ENCODE measurements at places on chromosomes 3 and 15. TPM values are rescaled to one million over a fixed set of nuclear protein-coding genes. Genes with fewer than 3 reads are reported as not detected.

The CHRFAM7A gene
- 2.3 TPM for total RNA-seq

The TMF1 gene
- total RNA-seq: 17.9 TPM

The AADACL2 gene
- total RNA-seq: not detected

The SV2B gene
- 0.08 TPM for total RNA-seq

The RTP3 gene
- total RNA-seq: 0.08 TPM

The IL12A gene
- total RNA-seq: 14.2 TPM

The HTR3E gene
- total RNA-seq: not detected

The DCLK3 gene
- not detected for total RNA-seq

The FRMD4B gene
- total RNA-seq: 25.4 TPM

The CCR9 gene
- total RNA-seq: not detected

The MYH15 gene
- total RNA-seq: 2.0 TPM

The ZNF860 gene
- total RNA-seq: 3.6 TPM

The GABRR3 gene
- not detected for total RNA-seq

The RASGRF1 gene
- total RNA-seq: 1.5 TPM

The FANCD2OS gene
- not detected for total RNA-seq

The PCSK6 gene
- total RNA-seq: 1.5 TPM

The NR2F2 gene
- 7.5 TPM for total RNA-seq

The AP3B2 gene
- 3.0 TPM for total RNA-seq

The PLA2G4D gene
- total RNA-seq: not detected

The CLDN16 gene
- not detected for total RNA-seq

The CASR gene
- not detected for total RNA-seq

The CIAO2A gene
- total RNA-seq: 143 TPM

The CRTC3 gene
- total RNA-seq: 10.0 TPM

The GPR149 gene
- total RNA-seq: not detected

Data from A375 (cell line).